NCI-H510A treated with DMSO at 0.1 percent for 48 hours (cell line): ENCODE measurements at places on chromosomes 1 and 21.

DNA sequence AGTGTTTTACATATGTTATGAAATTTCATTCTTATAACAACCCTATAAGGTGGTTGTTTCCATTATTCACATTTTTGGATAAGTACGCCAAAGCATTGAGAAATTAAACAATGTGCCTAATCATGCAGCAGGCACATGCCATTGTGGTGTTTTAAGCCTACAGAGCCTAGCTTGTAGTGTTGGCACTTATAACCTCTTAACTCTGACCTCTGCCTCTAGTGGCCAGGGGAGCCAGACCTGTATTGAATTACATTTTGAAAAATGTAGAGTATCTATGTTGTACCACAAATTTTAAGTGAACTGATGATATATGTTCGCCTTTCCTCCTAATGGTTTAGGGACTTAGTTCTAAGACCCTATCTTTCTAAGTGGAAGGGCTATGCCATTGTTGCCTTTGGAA is 61.0 kb downstream of the KCNK2 start:
- no peak for DNase-seq

GRCh38 chr1:21299780-21300395 is 9.6 kb upstream of the ECE1 start:
- no peak for DNase-seq

GRCh38 chr1:71796006-71796405 is 486.3 kb downstream of the NEGR1 start:
- DNase-seq, result peak; percentile 77

GRCh38 chr1:115596080-115596780 is 45.5 kb upstream of the VANGL1 start:
- DNase-seq, result no peak

DNA sequence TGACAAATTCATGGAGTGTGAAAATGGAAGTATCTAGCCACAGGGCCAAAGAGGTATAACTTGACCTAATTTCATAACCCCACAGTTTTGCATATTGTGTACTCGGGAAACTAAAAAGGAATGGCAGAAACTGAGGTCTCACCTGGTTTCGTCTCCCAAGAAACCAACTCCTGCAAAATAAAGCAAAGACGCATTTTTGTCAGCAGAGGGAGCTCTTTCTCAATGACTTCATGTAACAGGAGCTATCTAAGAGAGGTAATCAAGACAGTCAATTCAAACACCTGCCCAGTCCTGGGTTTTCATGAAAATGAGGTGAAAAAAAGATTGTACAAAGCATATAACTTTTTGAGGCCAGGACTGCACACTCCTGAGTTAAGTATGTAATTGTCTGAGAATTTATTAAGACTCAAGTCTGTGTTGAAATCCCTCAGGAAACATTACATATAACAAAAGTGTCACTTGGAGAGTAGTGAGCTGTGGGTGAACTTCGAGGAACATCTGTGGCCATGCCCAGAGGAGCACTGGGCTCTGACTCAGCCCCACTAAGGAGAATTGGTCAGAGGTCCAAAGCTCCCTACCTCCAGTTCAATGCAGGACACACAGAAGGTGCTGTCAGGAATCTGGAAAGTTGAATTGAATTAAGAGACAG is 17.6 kb downstream of the FCRL4 start:
- DNase-seq, result peak; percentile 76
